ENCODE measurements at places on chromosomes 16 and 17.

GRCh38 chr17:71234349-71234748 lies 886.5 kb upstream of the SOX9 start:
- no peak for DNase-seq

DNA sequence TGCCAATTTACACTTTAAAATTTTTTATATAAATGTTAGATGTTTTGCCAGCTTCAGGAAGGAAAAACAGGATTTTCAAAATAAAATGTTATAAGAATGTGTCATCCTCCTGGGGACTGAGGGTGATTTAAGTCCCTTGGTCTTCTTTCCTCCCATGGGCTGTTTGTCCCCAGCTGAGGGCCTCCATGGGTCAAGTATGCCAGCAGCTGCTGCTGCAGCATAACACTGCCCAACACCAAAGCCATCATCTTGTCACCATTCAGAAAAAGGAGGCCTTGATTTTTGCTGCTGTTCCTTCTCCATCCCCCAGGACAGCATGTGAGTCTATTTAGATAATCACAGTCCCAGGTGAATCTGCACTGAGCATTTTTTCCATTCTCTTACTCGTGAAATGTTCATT lies 188.5 kb downstream of the LGALS9B start:
- DNase-seq, result no peak

DNA sequence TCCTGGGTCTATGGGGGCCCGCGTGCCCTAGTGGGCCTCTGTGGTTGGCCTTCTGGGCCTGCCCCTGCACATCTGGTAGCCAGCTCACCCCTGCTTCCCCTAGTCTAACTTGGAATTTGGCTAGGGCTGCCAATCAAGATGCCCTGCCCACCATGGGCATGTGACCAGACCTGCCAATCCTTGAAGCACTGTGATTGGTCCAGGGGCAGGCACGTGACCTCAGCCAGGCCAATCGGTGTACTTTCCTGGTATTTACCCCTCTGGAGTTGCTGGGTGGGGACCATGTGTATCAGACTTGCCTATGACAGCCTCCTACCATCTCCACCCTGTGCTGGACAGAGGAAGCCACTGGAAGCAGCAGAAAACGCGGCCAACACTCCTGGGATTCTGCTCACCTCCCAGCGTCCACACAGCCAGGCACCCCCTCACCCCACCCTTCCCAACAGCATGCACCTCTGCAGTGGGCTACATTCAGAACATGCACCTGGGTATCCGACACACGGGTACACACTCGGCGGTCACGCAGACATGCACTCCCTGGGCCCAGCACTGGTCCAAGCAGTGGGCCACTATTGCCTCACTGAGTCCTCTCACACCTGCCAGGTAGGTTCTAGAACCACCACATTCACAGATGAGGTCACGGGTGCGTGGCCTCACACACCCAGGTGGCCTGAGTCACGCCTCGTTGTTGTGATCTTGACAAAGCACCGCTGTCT lies 96.9 kb downstream of the RBFOX3 start:
- no peak for DNase-seq

DNA sequence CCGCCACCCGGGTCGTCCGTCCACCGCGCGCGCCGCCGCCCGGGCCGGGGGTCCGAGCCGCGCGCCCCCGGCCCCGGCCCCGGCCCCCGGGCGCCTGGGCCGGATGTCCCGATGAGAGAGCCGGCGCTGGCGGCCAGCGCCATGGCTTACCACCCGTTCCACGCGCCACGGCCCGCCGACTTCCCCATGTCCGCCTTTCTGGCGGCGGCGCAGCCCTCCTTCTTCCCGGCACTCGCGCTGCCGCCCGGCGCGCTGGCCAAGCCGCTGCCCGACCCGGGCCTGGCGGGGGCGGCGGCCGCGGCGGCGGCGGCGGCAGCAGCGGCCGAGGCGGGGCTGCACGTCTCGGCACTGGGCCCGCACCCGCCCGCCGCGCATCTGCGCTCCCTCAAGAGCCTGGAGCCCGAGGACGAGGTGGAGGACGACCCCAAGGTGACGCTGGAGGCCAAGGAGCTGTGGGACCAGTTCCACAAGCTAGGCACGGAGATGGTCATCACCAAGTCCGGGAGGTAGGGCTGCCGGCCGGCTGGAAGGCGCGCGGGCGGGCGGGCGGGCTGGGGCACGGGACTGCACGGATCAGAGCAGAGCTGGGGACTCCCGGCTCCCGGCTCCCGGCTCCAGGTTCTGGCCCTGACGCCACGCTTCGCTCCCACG lies 548 bp downstream of the TBX2 start:
- DNase-seq, result peak; percentile 40

DNA sequence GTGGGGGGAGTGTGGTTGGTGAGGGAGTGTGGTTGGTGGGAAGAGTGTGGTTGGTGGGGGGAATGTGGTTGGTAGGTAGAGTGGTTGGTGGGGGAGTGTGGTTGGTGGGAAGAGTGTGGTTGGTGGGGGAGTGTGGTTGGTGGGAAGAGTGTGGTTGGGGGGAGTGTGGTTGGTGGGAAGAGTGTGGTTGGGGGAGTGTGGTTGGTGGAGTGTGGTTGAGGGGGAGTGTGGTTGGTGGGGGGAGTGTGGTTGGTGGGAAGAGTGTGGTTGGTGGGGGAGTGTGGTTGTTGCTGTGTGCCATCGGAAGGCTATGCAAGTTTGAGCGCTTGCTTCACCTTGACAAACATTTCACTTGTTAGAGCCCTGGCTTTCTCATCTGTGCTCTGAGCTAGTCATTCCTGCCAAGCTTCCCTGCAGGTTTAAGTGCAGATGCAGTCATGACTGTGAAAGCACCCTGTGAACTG lies 20.1 kb downstream of the MINK1 start:
- DNase-seq, result no peak

DNA sequence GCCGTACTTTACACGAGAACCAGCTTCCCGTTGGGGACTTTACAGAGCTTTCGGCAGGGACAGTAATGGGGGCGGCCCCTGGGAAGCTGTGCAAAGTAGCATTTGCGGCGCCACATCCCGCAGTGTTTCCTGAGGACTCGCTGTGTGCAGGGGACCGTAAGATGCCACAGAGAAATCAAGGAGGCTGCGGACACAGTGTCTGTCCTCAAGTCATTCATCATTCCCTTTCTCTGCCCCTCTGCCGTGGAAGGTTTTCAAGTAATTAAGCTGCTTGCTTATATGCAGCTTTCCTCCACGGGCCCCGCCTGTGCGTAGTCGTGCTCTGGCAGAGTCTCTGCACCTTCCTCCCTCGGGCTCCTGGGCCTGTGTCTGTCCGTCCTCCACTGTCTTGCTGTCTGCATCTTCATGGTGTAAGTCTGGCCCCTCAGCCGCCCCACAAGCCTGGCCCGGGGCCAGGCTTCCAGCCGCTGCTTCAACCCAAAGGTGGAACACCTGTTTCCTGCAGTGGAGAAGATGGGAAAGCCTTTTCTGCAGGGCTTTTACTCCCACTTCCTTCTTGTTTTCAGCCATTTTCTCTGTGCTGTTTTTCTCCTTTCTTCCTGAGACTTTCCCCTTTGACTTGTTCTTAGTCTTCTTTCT lies 216.9 kb upstream of the CHMP6 start:
- DNase-seq, result no peak

- DNase-seq, result no peak
Measured at GRCh38 chr17:32684087-32684958, 192.6 kb downstream of the MYO1D start.

- peak; percentile 84 for DNase-seq
Measured at GRCh38 chr17:10192972-10193371, 5.4 kb downstream of the GAS7 start.

DNA sequence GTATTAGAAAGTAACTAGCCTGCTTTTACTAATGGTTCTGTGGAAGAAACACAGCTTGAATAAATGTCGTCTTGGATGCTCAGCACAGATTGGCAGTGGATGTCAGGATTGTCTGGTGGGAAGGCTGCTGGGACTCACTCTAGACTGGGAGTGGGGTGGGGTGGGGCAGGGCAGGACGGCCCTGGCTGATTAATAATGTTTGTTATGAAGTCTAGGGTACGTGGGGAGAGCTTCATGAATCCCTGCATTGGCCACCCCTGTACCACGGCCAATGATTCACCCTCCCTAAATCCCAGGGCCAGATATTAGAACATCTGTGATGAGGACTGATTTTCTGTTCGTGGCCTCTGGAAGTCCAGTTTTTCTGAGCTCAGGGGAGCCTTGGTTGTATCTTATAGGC lies 421.0 kb downstream of the WWOX start:
- no peak for DNase-seq

DNA sequence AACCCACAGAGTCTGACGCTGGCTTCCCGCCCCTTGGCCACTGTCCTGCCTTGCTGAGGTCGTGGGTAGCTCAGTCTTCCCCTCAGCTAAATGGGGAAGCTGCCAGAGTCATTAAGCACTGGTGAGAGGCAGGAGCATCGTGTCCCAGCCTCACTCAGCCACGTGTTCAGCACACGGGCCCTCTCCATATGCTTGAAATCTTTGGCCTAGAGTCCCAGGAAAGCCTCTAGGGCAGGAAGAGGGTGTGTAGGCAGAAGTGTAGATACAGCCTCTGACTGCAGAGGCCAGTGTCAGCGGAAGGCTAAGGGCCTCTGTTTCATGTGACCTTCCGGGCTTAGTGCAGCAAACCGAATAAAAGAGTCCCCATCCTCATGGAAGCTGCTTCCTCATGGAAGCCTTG lies 4.1 kb downstream of the DHODH start:
- no peak for DNase-seq

GRCh38 chr17:37506678-37507077 lies 17.0 kb downstream of the DUSP14 start:
- peak; percentile 47 for DNase-seq

DNA sequence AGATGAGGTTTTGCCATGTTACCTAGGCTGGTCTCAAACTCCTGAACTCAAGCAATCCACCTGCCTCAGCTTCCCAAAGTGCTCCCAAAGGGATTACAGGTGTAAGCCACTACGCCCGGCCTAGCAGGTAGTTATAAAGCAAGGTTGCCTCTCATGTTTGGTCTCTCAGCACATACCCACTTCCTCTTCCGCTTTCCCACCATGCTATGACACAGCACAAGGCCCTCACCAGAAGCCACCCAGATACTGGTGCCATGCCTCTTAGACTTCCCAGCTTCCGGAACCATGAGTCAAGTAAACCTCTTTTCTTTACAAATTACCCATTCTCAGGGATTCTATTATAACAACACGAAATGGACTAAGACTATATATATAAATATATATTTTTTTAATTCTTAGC lies 143.6 kb downstream of the COPRS start:
- DNase-seq, result no peak

- DNase-seq, result no peak
Measured at GRCh38 chr16:31402687-31403086, 9.6 kb downstream of the ITGAD start.

DNA sequence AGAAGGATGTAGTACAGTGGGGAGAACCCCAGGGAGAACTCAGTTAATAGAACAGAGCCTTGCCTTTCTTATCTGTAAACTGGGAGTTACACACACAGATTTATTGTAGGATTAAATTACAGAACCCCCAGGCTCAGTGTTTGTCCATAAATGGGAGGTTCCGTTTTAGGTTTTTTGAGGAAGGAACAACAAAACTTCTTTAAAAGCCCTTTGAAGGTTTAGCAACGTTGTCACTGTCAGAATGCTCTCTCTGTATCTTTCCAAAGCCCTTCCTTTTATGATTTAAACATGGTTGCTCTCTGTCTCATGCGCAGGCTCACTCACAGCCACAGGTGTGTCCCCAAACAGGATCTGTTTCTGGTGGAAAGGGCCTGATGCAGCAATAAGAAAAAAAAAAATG lies 9.4 kb upstream of the GNA13 start:
- DNase-seq, result no peak

GRCh38 chr17:50200457-50201275 lies 765 bp downstream of the COL1A1 start:
- DNase-seq, result peak; percentile 82

GRCh38 chr17:52159246-52160135 lies 977 bp upstream of the CA10 start:
- DNase-seq, result no peak
